ENCODE measurements at places on chromosomes 11 and 22.

DNA sequence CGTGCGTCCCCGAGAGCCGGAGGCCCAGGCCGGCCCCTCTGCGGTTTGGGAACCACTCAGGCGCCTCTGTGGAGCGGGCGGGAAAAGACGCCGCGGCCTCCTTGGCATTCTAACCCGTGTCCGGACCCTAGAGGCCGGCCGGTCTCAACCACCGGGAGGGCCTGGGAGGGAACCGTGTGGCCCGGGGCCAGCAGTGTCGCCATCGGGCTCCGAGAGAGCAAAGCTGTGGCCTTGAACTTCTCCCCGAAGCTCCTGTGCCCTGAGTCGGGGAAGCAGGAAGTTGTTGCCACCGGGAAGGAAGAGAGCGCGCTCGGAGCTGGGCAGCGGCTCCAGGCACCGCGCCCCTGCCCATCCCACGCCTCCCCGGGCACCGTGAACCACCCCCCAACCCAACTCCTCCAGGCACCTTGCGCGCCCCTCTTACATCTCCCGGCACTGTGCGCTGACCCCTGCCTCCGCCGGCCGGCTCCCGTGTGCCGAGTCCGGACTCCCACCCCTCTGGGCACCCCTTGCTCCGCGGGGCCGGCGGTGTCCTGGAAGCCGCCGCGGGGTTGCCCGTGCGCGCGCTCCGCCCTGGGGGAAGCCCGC lies 80.0 kb upstream of the PPARA start:
- DNase-seq = no peak

DNA sequence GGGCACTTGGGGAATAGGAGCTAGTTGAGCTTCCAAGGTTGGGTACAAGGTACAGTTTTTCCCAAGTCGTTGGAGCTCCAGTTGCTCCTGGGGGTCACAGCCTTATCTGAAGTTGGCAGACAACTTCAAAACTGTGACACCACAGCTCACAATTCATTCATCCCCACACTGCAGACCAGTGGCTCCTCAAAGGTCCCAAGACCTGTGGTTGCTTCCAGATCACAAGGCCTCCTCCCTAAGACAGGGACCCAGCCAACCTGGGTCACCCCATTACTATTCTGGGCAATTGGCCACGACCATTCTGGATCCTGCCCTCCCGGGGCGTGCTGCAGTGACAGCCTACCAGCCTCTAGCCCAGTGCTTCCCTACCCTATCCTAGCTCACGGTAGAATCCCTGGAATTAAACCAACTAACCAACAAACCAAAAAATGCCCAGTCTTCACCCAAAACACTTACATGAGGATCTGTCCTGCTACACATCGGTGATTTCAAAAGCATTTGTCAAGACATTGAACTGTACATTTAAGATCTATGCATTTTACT lies 862 bp upstream of the PDXP start:
- DNase-seq = no peak

GRCh38 chr11:110896358-110896757 lies 184.1 kb upstream of the ARHGAP20 start:
- DNase-seq = no peak

DNA sequence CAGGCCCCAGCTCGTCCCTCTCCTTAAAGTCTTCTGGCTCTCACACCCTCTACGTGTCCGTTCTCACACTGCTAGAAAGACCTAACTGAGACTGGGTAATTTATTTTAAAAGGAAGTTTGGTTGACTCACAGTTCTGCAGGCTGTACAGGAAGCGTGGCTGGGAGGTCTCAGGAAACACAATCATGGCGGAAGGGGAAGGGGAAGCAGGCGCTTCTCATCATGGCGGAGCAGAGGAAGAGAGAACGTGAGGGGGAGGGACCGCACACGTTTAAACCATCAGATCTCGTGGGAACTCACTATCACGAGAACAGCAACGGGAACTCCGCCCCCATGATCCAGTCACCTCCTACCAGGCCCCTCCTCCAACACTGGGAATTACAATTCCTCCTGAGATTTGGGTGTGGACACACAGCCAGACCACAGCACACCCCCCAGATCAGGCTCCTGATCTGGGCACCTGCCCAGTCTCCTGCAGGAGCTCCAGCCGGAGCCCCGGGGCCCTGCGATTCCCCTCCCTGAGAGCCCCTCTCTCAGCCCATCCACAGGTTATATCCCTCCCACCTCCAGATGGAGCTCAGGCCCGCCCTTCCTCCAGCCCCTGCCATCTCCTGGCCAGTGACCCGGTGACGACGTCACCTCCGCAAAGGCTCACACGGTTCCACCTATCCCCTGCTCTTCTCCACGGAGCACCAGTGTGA lies 170.2 kb downstream of the BRD1 start:
- DNase-seq = peak; percentile 50

DNA sequence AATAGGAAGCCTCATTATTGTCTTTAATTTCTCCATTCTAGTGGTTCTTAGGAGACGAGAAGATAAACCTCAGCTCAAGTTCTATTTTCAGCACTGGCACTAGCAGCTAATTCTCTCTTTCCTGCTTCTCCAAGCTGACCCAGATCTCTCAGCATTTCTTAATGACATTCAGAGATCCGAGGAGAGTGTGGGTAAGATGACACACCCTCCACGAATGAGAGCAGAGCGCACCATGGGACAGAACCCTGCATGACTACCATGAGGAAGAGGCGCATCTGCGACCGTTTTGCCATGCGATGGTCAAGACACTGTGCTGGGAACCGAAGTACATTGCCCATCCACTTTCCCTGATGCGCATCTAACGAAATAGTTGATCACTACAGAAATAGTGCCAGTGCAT lies 241.8 kb downstream of the LARGE1 start:
- DNase-seq = no peak

GRCh38 chr11:72250661-72251464 lies 6.9 kb upstream of the PHOX2A start:
- no peak for DNase-seq

DNA sequence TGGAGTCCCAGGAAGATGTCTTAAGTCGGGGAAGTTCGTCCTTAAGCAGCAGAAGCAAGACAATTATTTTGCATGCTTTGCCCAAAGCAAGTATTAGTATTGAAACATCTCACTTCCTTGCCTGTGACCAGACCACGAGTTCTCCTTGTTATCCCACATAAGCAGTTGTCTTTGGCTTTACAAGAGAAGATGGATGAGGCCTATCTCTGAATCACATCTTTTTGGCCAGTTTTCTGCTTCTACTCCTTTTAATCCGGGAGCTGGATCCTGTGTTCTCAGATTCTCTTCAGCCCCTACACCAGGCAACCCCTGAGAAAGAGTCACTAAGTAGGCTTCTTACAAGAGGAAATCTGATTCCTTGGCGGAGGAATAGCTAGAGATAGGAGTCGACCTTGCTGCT lies 2.1 kb downstream of the SYT9 start:
- DNase-seq = no peak

- no peak for DNase-seq
Measured at GRCh38 chr22:32596471-32596870, 121.9 kb downstream of the FBXO7 start.

DNA sequence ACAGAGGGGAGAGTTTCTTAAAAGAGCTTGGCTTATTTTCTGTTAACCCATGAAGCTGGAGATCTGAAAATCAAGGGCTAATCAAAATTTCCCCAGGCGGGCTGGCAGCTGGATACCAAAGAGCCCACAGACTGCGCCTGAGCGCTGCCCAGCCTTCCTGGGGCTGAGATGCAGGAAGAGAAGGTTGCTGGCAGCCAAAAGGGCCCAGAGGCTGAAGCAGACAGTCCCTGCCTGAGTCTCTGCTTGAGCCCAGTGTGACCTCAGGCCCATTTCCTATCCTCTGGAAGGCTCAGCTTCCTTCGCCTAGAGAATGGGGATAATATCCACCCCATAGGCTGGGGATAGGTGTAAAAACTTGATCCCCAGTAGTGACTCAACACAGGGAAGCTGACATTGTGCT lies 49.1 kb downstream of the ARRB1 start:
- DNase-seq = no peak

DNA sequence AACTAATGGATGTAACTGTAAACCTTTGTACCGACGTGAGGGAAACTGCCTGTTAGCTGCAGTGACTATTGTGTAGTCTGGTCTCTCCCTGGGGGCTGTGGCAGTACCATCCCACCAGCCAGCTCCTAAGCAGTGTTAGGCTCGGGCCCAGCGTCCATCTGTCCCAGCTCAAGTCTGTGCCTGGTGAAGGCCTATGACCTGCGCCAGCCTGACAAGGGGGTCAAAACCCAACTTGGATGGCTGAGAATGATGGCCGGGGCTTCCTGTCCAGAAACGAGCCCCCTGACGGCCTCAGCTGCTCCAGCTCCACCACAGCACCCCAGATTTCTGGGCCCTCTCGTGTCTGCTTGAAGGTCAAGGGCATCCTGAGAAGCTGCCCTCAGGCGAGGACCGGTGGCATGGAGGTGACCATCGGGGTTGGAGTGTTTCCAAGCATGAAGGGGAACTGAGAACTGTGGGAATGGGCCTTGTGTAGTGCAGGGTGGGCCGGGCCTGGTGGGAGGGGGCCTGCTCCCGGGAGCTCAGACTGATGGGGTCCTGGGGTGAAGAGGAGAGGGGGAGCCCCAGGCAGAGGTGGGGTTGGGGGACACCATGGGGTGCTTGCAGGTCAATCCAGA lies 14.3 kb upstream of the SPI1 start:
- DNase-seq = no peak

DNA sequence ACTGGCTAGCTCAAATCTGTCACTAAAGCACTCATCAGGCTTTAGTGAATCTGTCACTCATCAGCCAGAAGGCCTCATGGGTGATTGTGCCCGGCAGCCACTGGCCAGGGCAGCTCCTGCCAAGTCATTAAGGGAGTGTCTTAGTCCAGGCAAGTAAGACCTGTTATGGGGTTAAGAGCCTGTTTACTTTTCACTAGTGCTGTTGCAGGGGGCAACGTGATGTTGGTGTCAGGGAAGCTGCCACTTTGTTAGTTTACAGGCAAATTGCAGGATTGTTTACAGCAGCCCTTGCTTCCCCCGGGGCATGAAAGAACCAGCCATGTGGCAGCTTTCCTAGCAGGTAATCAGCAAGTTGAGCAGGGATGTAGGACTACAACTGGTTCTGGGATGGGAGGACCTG lies 155.6 kb upstream of the NCAM1 start:
- no peak for DNase-seq

GRCh38 chr11:1929621-1930461 lies 10.3 kb downstream of the TNNT3 start:
- no peak for DNase-seq

GRCh38 chr22:20488946-20489345 lies 6.6 kb downstream of the KLHL22 start:
- DNase-seq = no peak

DNA sequence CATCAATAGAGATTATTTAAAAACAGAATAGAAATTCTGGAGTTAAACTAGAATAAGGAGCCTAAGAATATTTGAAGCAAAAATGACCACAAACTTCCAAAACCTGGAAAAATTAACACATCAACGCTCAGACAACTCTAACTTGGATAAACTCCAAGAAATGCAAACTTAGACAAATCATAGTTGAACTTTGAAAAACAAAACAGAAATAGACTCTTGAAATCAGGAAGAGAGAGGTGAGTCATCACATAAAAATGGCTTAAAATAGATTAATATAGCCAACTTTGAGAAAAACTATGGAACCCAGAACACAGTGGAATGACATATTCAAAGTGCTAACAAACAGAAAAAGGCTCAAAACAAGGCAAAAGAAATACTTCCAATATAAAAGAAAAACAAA lies 974.2 kb downstream of the JRKL start:
- no peak for DNase-seq

DNA sequence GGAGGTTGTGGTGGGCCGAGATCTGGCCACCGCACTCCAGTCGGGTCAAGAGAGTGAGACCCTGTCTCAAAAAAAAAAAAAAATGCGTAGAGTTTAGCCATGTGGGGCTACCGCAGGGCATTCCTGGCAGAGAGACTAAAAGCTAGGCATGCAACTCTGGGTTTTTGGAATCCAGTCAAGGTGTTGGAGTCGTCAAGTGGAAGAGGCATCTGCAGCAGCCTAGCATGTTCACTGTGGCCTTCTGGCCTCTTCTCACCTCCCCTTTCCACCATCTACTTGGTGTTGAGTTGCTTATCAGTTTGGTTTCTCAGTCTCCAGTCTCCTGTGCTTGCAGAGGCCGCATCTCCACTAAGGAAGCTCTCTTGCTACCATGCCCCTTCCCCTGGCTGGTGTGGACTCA lies 572.5 kb downstream of the NTM start:
- DNase-seq = no peak

GRCh38 chr11:58965246-58965985 lies 26.1 kb downstream of the GLYATL1 start:
- DNase-seq = no peak

DNA sequence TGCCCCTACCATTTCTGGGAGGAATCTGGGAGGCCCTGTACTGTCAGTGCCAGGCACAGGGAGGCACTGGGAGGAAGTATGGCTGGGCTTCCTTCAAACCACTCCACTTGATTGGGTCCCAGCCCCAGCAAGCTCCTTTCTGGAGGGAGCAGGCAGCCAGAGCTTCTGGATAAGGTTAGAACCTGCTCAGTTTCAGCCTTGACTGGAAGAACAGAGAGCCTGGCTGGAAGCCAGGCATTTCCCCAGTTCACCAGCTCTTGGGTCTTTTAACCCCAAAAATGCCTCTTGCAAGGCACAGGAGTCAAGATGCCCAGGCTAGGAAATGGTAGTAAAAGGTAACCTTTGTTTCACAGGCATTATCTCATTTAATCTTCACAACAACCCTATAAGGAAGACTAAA lies 9.0 kb upstream of the KCTD14 start:
- no peak for DNase-seq

- DNase-seq = no peak
Measured at GRCh38 chr22:43642319-43643206, 169.5 kb downstream of the EFCAB6 start.

GRCh38 chr22:27173530-27173929 lies 516.1 kb downstream of the MIAT start:
- DNase-seq = no peak

- no peak for DNase-seq
Measured at GRCh38 chr11:85530634-85531033, 96.5 kb downstream of the DLG2 start.

DNA sequence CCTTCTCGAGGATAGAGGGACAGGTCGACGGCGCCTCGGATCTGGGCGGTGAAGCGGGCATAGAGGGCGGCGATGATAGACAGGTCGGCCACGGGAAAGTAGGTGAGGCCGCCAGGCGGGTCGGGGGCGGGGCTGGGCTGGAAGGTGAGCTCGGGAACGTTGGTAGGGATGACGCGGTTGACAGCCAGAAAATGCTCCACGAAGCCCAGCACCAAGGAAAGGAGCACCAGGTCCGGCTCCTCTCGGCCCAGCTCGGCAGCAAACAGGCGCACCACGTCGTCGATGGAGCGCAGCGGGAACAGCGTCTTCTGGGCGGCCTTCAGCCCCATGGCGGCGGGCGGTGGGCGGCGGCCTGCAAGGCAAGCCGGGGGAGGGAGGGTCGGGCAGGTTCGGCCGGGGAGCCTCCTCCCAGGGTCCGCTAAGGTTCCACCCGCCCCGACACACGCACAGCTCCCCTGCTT lies 540 bp downstream of the MEN1 start:
- DNase-seq = no peak

- DNase-seq = no peak
Measured at GRCh38 chr11:7016011-7016410, 4.1 kb downstream of the ZNF214 start.

DNA sequence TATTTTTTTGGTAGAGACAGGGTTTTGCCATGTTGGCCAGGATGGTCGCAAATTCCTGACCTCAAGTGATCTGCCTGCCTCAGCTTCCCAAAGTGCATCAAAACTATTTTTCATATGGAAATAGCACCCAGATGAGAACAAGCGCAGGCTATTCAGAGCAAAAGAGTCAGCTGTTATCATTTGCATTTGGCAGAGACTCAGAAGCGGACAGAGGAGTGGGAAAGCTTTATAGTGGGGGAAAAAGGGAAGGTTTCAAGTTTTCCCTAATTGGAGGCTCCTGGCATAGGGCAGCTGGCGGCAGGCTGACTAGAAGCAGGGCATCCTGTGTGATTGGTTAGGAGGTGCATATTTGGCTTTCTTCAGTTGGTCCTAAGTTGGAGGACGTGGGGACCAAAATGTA lies 20.2 kb downstream of the ATG13 start:
- no peak for DNase-seq
